ENCODE measurements at places on chromosomes 11 and 22. TPM values are rescaled to one million over a fixed set of nuclear protein-coding genes. Genes with fewer than 3 reads are reported as not detected.

The RAB3IL1 gene
- polyA plus RNA-seq, result 6.5 TPM

The P2RY6 gene
- 10.6 TPM for polyA plus RNA-seq

DNA sequence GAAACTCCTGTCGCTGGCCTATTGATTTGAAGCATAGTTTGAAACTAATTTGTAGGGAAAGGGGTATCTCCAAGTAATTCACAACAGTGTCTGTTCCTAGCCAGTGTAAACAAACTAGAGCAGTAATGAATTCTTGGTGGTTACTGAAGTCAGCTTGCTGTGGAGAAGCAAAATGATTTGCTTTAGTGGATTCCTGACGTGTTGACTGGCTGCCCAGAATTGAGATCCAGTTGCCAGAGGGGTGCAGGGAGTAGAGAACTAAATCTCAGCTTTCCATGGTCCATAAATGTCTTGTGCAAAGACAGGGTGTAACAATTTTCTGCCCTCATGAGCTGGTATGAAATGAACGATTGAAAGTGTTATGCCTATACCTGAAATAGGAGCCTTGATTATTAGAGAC, 382.5 kb upstream of the KIRREL3 start:
- DNase-seq, result no peak

DNA sequence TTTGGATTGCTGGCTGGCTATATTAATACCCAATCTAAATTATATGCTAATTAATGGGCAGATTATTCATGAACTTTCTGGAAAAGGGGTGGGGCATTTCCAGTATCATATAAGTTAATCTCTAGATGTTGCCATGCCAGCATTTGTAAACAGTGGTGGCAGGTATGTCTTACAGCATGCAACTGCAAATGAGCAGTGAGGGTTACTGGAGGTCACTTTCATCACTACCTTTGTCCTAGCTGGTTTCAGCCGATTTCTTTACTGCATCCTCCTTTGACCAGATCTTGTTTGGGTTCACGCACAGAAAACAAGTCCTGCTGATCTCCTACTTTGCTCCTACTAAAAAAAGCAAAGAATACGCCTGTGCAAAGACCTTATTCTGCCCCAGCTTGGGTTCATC, 89.1 kb upstream of the USP47 start:
- no peak for DNase-seq

- no peak for DNase-seq
Measured at GRCh38 chr11:28838741-28839140, 730.6 kb downstream of the METTL15 start.

The SLC16A8 gene
- polyA plus RNA-seq, result 1.2 TPM

The APOBEC3A gene
- polyA plus RNA-seq, result 1.2 TPM

The TRPM5 gene
- polyA plus RNA-seq, result 0.28 TPM

- no peak for DNase-seq
Measured at GRCh38 chr22:30488121-30488520, 16.3 kb upstream of the SEC14L3 start.

DNA sequence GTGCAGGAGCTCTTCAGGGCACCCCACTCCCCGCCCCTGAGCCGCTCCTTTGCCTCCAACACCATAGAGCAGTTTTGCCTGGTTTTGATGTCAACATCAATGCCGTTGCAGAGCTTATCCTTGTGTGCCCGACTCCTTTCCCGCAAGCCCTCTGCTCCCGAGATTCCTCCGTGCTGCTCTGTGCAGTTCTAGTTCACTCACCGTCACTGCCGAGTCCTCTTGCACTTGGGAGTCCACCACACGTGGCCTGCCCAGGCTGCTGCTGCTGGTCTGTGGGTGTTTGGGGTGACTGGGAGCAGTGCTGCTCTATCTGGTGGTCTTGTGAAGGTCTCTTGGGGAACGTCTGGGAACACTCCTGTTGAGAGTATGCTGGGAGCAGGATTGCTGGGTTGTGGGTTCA, 63.8 kb upstream of the ANO1 start:
- DNase-seq, result peak; percentile 55

DNA sequence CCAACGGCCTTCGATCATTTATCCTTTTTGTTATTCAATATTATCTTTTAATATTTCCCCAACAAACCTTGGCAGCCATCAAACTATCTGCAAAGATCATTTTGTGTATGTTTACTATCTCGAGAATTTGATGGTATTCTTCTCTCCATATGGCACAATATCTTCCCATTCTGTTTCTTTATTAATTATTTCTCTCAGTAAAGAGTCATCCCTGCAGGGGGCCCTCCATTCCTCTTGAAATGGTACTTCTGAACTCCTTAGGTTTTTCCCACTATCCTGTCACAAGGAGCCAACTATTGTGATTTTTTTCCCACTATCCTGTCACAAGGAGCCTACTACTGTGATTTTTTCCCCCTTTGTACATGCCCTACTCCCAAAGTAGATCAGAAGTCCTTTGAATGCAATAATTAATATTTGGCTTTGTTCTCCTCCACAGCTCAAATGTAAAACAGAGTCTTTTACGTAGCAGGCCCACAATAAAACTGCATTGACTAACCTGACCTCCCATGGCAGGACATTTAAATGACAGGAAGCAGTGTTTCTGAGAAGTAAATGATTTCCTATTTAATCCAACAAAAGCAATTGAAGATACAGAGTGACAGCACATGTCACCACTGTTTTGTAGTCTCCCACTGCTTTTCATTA, 43.3 kb downstream of the PDGFD start:
- DNase-seq, result no peak

- DNase-seq, result no peak
Measured at GRCh38 chr22:27260087-27260698, 541.4 kb downstream of the MN1 start.

DNA sequence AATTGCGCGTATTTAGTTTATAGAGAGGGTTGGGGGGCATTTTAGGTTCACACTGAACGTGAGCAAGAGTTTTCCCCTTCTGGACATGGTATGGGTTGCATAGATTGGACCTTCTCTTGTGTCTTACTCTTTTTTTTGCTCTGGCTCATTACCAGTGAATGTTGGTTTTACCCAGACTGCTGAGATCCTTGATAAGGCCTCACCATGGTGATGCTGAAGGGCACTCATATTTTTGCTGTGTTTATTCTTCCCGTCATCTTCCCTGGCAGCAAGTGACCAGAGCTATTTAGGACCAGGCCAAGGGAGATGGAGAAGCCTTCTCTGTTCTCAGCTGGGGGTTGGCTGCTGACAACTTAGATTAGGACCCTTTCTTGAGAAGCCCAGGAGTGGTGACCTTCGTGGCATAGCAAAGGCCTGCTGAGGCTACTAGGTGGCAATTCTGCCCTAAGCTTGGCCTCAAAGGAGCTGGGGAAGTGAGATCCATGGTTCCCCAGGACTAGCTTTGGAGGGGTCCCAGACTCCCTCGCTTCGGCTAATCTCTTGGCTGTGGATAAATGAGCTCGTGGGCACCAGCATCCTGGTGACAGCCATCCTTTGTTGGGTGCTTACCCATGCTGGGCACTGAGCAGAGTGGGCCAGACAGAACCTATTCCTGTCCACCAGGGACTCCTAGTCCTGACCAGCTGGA, 47.3 kb downstream of the GRIK4 start:
- no peak for DNase-seq

DNA sequence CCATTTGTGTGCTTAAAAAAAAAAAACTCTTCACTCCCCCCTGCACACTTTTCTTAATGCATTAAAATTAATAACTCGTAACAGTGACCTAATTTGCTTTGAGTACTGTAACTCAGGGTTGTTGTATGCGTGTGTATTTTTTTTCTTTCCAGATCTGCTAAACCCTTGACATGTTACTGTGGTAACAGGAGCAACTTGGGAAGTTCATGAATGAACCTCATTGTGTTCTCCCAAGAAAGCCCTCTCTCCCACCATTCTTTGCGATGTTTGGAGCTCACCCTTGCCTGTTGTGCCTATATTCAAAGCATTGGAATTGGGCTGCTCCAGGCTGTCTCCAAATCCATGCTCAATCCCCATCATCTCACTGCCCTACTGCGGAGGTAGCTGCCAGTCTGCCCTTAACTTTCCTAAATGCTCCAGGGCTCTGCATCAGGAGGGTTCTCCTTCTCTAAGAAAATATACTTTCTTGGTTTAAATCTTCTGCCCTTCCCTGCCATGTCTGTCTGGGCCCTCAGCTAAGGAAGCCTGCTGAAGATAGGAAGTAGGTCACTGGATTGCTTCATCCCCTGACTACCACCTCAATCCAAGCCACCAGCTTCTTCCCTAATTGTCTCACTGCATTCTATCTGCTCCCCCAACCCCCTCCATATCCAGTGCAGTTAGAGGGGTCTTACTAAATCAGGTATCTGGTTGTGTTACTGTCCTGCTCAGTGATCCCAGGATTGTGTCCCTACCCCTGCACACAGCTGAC, 70.3 kb downstream of the KIRREL3 start:
- DNase-seq, result no peak

DNA sequence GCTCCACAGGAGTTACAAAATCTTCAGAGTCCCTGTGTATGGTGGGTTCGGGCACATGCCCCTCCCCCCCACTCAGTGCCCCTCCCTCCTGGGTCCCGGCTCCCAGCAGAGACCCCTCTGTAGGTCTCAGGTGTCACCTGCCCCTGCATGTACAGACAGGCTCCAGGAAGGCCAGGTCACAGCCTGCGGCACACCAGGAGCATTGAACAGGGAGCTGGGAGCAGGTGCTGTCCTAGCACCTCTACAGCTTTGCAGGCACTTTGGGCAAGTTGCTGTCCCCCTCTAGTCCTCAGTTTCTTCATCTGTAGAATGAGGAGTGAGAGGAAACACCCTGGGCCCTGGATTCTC, 80.1 kb upstream of the RTL6 start:
- no peak for DNase-seq

DNA sequence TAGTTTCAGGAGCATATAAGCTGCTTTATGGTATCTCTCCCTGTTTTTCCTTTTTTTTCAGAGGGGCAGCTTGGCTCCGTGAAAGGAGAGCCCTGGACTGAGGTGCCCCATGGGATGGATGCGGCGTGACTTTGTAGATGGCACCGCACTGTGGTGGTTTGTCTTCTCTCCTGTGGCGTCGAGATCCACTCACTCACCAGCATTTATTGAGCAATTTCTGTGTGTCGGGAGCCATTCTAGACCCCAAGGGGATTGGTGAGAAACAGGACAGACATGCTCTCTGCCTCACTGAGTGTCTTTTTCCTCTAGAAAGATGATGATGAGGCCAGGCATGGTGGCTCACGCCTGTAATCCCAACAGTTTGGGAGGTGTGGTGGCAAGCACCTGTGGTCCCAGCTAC, 55.9 kb upstream of the PHF21B start:
- DNase-seq, result no peak

GRCh38 chr22:32852395-32853251, 51.1 kb downstream of the TIMP3 start:
- no peak for DNase-seq

GRCh38 chr22:33418484-33418883, 360.3 kb upstream of the SYN3 start:
- no peak for DNase-seq

DNA sequence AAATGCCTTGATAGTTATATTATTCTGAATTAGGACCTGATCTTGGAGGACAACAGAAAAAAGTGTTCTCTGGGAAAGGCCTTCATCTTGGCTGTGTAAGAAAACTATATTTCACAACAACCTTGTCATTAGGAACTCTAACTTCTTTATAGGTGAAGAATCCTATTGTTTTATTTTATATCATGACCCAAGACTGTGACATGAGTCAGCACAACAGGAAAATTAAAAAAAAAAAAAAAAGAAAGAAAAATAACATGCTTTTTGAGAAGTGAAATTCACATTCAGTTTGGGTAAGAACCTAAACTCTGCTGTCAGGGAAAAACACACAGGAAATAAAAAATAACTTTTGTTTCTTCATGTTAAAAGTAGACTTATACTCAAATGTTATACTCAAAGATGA, 11.7 kb upstream of the FOLR2 start:
- no peak for DNase-seq

GRCh38 chr22:35375031-35375430, 5.9 kb upstream of the HMOX1 start:
- DNase-seq, result no peak

DNA sequence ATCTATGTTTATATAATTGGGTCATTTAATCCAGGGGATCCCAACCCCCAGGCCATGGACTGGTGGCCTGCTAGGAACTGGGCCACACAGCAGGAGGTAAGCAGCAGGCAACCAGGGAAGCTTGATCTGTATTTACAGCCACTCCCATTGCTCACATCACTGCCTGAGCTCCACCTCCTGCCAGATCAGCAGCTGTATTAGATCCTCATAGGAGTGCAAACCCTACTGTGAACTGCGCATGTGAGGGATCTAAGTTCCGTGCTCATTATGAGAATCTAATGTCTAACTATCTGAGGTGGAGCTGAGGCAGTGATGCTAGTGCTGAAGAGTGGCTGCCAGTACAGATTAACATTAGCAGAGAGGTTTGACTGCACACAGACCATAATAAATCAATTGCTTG, 32.8 kb downstream of the MS4A2 start:
- no peak for DNase-seq

DNA sequence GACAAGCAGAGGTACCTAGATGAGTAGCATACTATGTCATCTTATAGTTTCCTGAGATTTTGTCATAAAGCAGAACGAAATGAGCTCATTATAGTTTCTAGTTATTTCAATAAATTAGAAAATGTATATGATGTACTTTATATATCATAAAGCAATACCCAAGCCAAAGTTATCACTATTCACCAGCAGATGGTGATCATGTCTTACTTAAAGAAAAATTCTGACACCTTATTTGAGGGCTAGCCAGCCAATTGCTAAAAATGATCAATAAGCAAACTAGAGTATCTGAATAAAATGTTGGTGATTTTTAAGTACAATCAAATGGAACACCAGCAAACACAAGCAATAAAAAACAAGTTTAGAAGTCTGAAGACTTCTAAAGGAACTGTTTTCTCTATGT, 44.1 kb downstream of the RSF1 start:
- DNase-seq, result no peak

The ACTN3 gene
- polyA plus RNA-seq, result 0.06 TPM

The MOGAT2 gene
- polyA plus RNA-seq, result 0.20 TPM

DNA sequence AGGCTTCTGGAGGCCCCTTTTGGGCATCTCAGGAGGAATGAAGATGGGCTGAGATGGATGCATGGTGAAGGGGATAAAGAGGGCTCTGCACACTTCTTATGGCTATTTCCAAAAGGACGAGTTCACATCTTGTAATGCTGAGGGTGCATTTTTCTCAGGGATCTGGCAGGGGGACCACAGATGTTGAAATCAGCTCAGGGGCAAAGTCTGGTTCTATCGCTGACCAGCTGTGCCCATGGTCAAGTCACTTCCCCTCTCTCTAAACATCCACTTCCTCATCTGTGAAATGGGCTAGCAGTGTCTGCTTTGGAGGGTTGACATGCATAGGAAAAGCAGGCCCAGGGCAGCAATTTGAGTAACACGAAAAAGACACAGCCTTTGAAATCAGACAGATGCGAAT, 26.5 kb downstream of the LHFPL7 start:
- DNase-seq, result no peak

- DNase-seq, result peak; percentile 83
Measured at GRCh38 chr22:37274380-37274862, 7.9 kb upstream of the CYTH4 start.

The OR9G1 gene
- not detected for polyA plus RNA-seq

- peak; percentile 39 for DNase-seq
Measured at GRCh38 chr22:40008726-40009291, 14.1 kb downstream of the FAM83F start.

- DNase-seq, result no peak
Measured at GRCh38 chr11:65291613-65292012, 23.1 kb upstream of the CDC42EP2 start.
